NCI-H526 treated with DMSO at 0.1 percent for 48 hours (cell line): ENCODE measurements at places on chromosomes 7 and 10.
A peak's percentile ranks its signal among the peaks of the same experiment; 100 is the strongest.

DNA sequence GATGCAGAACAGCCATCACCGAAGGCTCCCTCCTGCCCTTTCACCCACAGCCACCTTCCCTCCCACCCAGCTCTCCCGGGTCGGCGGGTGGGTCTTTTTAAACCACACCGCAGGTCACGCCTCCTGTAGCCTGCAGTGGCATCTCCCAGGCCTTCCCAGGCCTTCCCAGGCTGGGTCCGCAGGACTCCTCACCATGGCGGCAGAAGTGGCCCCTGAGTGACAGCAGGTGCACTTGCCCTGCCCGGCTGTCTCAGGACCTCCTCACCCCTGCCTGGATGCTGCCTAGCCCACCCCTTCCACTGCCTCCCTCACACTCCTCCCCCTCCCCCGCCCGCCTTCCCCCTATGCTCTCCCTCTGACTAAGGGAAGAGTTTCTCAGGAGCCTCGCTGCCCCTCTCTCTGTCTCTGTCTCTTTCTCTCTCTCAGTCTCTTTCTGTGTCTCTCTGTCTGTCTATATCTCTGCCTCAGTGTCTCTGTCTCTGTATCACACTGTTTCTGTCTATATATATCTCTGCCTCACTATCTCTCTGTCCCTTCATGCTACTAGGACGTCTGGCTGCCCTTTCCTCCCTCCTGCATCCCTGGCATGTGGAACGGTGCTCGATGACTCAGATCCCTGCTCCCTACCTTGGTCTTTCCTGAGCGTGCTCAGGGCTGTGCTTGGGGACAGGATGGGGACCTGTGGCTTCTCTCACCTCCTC is 57.5 kb downstream of the GLRX3 start:
- DNase-seq: no peak

DNA sequence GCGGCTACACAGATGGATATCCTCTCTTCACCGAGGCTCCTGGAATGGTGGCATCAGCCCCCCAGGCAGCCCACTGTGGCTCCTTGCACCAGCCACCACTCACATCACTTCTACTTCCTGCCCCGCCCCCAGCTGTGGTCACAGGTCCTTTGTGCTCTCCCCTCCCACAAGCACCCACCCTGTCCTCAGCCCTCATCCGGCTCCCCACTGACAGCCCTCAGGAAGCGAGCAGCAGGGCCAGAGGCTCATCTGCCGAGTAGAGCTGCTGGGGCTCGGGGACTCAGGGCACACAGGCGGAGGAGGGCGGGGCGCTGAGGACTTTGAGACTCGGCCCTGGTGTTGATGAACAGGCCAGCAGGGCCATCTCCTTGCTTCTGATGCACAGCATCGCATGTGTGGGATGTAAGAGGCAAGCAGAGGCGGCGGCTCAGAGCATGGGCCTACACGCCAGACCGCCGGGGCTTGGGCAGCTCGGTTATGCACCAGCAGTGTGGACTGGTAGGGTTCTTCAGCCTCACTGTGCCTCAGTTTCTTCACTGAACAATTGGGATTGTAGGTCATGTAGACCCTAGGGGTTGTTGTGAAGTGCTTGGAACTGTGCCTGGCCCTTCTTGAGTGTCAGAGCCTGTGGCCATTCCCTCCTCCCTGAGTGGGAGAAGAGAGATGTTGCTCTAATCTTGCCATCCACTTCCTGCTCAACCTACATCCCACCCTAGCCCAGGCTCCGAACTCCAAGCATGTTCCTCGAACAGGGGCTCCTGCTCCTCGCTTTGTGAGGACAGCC is at the start of gene PRF1:
Gene PRF1 (minus strand): TSS at position 77 of the 784 bp plus-strand sequence. CDS start 1,839 bp downstream, outside the sequence.
- no peak for DNase-seq

- DNase-seq: no peak
Measured at GRCh38 chr7:90817846-90818245, 221.7 kb downstream of the CDK14 start.

- DNase-seq: peak; percentile 25
Measured at GRCh38 chr7:115005953-115006352, 84.1 kb downstream of the MDFIC start.

DNA sequence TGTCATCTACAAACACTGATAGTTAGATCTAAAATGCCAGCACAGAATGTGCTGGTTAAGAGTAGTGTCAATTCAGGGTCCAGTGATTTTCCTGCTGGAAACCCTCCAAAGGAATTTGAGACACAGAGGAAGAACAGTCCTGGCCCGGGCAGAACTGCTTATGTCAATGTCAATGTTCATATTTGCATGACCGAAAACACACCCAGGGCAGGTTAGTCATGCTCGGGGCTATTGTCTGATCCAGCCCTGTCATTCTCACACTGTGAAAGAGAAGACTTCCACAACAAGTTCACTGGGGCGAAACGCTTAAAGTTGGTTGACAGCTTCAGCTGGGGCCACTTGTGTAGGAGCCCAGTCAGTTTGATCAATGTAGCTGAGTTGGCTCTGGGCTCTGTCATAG is 139.3 kb downstream of the C1GALT1 start:
- DNase-seq: peak; percentile 85

DNA sequence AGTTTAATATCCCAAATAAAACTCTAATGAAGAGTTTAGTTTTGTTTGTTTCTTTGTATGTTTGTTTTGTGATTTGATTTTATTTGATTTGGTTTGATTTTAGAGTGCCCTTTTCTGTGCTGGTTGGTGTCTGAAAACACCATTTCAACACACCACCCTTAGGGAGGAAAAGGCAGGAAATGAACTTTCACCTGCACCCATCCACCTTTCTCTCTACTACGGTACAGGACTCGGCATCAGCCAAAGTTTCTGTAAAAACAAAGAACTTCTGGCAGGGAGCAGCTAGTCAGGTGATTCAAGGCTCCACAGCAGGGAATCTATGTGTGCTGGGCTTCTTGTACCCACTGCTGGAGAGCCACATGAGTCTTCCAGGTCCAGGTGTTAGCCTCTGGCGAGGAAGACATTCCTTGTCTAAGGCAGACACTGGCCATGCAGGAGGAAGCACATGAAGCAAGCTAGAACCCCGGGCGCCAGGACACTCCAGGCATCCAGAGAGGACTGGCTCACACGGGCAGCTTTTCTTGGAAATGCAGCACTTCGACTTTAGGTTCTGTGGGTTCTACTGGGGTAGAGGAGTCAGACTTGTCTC is 22.1 kb upstream of the STK17A start:
- DNase-seq: no peak

DNA sequence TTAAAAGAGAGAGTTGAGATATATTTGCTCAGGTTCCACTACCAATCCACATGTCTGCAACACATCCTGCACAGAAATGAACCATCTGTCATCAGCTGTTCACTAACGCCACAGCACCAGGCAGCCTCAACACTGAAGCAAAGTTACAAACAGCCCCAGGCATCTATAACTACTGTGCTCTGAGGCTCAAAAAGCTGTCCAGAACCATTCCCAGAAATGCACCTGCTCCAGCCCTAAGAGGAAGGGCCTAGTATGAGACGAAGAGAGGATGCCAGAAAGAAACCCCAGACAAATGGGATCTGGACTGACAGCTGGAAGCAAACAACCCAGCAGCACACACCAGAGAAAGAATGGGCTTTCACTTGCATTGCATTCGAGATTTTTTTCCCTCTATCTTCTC is 159.3 kb downstream of the ELMO1 start:
- DNase-seq: peak; percentile 48

DNA sequence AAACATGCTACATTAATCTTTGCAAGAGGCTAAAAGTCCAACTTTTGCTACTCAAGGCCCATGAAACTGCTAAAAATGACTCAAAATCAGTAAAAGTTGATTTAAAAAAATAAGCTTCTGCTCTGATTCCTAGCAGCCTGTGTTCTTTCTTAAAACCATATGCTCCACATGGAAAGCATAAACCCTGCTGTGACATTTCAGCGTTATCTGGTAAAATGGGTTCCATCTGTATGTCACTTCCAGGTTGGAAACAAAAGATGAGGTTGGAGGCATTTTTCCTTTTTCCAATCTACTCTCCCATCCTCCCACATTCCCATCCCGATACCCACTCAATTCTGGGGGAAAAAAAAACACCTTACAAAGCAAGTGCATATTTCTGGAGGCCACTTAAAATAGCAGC is 439.5 kb downstream of the NEBL start:
- no peak for DNase-seq

DNA sequence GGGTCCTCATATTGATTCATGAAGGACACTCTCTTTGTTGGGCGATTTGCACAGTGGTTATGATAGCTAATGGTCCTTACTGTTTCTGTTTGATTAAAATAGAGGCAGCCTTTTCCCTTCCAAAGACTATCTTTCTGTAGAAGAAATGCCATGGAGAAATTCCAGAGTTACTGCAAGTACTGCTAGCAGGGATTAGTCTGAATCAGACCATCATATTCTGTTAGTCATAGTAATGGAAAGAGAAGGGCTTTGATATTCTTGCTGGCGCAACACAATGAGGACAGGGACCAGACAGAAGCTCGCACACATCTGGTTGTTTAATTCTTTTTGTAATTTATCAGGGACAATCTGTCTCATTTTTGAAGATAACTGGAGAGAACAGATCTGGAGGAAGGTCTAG is 304.5 kb upstream of the FZD8 start:
- no peak for DNase-seq

GRCh38 chr7:101950450-101951119 is 133.2 kb downstream of the CUX1 start:
- no peak for DNase-seq

DNA sequence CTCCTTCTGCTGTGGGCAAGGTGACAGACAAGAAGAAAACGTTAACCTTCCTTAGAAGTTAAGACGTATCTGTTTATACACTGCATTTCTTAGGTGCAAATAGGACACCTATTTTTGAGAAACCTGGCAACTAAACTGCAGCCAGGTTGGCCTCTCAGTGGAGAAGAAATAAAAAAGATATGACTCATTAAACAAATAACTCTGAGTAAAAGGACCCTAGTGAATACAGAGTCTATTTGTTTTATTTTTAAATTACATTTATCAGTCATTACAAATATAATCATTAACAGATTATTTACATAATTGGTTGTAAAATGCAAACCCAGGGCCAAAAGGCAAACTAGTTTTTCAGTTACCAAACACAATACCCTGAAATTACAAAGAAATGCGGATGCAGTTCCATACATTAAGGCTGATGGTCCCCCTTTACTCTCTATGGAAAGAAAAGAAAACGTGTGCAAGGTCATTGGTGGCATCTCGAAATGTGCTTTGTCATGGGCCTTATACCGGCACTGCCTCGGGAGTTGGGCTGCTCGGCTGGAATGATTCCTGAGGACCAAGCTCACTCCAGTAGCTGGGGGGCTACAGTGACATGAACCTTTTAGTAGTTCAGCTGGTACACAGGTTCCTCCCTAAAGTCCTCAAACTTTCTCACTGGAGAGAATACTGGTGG is 38.4 kb downstream of the ADRB1 start:
- DNase-seq: peak; percentile 36

DNA sequence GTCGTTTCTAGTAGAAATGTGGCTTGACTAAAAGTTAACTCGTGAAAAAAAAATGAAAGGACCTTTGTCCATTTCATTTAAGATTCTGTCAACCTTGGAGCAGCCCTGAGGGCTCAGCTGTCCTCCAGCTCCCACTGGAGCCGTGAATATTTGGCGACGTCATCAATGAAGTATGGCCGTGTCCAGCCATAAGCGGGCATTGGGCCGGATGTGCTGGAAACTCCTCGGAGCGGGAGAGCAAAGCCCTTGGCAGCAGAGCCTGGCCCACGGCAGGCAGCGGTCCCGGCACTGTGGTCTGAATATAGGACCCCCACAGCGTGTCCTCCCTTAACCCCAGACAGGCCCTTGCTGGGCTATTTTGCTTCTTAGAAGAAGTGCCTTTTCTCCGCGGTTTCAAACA is 50.0 kb downstream of the JAKMIP3 start:
- DNase-seq: no peak

DNA sequence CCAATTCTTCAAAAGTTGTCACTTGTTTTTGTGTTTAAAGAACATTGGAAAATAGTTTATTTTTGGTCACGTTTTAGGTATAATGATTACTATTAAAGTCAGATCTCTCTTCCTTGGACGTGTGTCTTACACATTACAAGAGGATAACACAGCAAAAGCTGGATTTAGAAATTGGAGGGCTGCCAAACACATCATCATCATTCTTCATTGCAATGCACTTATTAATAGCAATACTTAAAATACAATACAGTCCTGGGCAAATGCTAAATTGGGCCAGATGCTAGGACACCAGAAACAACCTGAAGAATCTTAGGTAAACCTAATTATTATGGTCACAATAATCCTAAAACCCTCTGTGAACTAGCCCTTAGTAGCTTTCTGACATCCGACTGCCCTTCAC is 303.6 kb downstream of the DGKB start:
- no peak for DNase-seq

DNA sequence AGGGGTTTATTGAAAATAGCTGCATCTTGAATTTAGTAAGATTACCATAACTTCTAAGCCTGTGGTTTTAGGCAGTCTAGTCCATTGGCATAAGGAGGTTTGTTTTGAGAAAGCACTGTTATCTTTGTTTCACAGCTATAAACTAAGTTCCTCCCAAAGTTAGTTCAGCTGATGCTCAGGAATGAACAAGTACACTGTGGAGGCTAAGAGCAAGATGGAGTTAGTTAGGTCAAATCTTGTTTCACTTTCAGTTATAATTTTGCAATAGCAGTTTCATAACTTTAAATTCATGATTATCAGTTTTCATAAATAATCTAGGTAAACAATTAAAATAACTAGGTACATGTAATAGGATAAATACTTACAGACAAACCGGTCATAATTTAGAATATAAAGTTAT is 15.4 kb downstream of the SEC61G start:
- DNase-seq: no peak

DNA sequence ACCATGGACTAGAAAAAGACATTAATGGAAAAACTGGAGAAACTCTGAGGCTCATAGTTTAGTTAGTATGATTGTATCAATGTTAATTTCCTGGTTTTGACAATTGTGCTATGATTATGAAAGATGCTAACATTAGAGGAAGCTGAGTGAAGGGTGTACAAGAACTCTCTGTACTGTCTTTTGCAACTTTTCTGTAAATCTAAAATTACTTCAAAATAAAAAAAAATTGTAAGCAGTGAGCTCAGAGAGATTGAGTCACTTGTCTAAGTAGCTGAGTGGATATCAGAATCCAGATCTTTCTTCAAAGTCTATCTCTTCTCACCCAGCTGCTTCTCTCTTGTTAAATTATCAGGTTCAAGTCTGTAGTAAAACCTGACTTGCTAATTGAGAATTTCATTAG is 181.1 kb downstream of the PLCE1 start:
- no peak for DNase-seq

DNA sequence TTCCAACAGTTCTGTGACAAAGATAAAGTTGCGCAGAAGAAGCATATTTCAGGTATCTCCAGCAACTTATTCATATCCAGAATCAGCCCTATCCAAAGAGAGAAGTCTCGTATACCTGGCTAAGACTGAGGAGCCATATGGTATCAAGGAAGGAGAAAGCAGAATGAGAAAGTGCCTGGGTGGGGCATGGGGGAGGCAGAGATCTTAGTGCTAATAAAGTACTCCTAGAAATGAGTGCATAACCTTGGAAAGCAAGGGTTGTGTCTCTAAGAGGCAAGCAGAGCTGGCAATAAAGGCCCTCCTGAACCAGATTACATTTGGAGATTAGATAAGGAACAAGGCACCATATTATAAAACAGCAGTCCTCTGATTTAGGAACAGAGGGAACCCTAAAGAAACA is 12.7 kb downstream of the TASOR2 start:
- no peak for DNase-seq

GRCh38 chr10:58723186-58723585 is 210.5 kb downstream of the BICC1 start:
- no peak for DNase-seq

- DNase-seq: no peak
Measured at GRCh38 chr7:44182827-44183226, 6.4 kb downstream of the GCK start.

- no peak for DNase-seq
Measured at GRCh38 chr7:106635411-106635810, 25.5 kb downstream of the CCDC71L start.

GRCh38 chr7:139776486-139777132 is 1.2 kb downstream of the HIPK2 start:
- DNase-seq: peak; percentile 70
